ENCODE measurements at places on chromosomes 1 and 21.

- DNase-seq: no peak
These were observed 123.9 kb downstream of the RRAGC start for GRCh38 chr1:38735651-38736161.

DNA sequence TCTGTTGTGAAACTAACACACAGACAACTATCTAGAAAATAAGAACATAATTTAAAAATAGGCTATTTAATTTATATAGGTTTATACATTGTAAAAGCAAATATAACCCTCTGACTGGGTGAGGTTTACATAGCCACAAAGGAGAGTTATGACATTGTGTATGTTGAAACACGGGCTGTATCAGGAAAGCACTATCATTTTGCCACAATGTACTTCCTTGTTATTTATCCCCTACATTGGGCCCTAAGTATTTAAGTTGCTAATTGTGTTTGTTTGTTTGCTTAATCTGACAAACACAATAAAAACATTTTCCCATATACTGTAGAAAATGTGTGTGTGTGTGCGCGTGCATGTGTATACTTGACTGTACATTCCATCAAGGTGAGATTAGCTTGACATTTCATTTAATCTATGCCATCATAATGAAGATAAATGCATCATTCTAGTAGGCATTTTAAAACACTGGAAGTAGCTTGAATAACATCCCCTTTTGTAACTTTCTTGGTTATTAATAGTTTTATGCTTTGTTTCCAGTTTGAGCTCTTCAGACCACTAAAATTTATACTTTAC, 72.1 kb downstream of the RGS13 start:
- DNase-seq: no peak

DNA sequence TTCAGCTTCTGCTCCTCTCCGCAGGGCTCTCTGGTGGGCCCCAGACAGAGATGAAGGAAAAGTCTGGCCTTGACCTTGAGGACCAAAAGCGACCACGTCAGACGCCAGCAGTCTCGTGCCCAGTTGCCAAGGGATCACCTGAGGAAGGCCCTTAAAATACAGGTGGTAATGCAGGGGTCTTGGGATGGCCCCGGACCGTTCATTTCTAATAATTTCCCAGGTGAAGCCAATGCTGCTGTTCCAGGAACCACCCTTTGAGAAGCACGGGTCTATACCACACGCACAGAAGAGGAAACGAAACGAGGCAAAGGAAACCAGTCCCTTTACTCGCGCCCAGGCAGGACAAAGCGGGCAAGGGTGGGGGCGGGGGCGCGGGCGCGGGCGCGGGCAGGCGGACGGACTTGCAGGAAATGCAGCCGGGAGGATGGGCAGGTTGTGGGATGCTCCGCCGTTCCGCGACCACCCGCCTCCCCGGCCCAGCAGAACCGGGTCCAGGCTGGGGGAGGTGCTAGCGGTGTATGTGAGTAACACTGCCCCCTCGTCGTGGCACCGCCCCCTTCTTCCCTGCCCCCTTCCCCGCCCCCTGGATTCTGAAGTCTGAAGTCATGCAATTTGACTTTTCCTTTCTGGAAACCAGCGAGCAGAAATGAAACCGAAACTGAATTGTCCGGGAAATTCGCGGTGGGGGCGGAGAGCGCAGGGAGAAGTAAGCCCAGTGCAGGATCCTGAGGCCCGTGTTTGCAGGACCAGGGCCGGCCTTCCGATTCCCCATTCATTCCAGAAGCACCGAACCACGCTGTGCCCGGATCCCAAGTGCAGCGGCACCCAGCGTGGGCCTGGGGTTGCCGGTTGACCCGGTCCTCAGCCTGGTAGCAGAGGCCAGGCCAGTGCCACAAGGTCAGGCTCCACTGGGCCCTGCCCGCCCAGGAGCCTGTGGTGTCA, 5.8 kb upstream of the MX1 start:
- peak; percentile 86 for DNase-seq

- no peak for DNase-seq
These were observed 40.0 kb downstream of the CDCP2 start for GRCh38 chr1:54112705-54113368.

DNA sequence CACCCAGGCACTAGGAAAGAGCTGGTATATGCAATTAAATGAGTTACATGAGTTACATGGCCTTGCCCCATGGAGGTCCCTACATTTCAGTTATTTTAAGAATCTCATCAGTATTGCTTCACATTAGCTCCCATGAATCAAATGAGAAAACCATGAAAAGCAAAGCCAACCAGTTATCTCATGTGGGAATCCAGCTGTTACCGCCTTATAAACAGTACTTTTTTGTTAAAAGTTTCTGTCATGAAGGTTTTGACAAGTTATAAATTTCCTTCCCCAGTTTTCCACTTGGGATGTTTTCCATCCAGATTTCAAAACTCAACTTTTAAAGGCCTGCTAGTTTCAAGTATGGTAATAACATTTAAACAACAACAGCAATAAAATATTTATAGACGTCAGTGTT, 544.8 kb downstream of the NUF2 start:
- DNase-seq: no peak

DNA sequence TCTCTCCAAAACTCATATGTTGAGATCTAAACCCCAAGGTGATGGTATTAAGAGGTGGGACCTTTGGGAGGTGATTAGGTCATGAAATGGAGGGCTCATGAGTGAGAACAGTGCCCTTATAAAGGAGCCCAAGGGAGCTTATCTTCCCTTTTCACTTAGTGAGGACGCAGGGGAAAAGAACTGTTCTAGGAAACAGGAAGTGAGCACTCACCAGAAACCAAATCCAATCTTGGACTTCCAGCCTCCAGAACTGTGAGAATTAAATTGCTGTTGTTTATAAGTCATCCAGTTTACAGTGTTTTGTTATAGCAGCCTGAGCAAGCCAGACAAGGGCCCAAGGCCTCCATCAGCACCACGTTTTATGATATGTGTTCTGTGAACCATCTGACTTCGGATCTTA, 60.3 kb upstream of the LRRC8D start:
- peak; percentile 81 for DNase-seq

- no peak for DNase-seq
These were observed 409.9 kb downstream of the HLX start for GRCh38 chr1:221289103-221289502.

GRCh38 chr1:235027076-235027861, 101.4 kb downstream of the TOMM20 start:
- no peak for DNase-seq

GRCh38 chr1:11046625-11047365, at the start of gene MASP2:
TSS of gene MASP2 (minus strand) at chr1:11047239. CDS start at chr1:11047207, 32 bp downstream.
- no peak for DNase-seq

DNA sequence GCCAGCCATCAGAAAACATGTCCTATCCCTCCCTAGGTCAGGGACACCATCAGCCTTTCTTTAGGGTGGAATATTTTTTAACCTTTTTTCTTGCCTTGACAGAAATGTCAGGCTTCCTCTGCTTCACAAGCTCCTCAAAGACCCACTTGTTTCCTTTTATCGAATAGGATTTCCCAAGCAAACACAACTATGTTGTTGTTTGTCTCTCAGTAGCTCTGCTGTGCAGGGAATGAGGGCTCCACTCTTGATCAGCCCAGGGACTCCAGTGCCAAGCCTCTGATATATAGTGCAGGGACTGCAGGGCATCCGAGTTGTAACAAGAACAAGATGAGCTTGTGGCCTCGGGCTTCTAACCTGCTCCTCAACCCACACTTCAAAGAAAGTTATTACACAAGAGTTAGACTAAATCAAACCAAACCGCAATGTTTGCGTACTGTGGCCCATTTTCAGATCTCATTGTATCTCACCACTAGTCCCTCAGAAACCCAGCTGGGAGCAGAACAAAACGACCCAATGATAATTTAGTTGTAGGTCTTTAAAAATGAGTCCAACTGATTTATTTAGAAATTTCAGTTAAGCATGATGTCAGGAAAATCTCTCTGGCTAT, 108.1 kb downstream of the ATG4C start:
- no peak for DNase-seq

DNA sequence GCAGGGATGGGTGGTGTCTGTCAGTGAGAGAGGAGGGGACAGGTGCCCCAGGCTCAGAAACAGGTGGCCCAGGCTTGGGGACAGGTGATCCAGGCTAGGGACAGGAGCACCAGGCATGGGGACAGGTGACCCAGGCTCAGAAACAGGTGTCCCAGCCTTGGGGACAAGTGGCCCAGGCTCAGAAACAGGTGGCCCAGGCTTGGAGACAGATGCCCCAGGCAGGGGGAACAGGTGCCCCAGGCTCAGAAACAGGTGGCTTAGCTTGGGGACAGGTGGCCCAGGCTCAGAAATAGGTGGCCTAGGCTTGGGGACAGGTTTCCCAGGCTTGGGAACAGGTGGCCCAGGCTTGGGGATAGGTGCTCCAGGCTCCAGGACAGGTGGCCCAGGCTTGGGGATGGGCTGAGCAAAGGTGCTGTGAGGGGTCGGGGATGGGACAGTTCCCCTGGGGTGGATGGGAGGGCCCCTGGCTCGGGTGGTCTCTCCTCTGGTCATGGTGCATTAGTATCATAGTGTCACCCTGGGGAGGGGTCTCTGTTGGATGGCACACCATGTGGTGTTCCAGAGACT, 87.7 kb upstream of the C1orf174 start:
- no peak for DNase-seq

DNA sequence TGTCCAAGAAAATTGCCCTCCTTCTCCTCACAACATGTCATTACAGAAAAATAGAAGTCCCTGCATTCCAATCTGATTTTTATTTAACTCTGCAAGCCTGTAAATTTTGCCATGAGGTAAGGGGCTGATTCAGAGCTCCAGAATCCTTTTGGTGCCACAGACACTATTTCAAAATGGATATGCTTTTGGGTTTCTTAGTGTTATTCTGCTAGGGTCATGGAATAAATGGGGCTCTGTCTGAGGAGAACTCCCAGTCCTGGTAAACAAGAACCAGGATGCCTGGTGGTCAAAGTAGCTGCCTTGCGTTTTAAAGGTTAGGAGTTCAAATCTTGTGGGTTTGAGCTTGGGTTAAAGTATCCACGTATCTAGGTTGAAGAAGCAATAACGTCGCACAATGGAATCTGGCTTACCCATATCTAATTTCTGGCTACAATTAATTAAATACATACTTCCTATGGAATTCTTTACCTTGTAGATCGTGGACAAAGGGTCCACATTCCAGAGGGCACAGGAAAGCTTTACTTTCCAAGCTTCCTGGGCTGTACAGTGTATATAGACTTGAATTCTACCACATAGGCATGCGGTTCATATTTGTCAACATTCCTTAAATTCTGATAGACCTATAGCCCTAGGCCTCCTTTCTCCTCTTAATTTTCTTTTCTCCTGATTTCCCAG, 98.0 kb upstream of the CDC42BPA start:
- no peak for DNase-seq

DNA sequence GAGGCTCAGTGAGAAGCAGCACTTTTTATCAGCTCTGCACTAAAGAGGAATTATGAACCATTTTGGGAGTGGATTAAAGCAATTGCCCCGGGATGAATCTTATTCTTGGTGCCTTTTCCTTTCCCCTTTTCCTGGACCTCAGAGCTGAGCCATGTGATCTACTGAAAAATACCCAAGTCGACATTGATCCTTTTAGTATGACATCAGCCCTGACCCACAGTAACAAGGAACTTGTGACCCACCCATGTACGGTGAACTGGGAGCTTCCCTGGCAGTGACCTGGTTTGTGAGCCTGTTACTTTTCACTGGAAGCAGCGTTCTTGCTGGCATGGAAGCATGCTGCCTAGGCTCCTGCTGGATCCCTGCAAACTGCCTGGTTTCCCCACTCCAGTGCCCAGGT, 15.9 kb downstream of the AJAP1 start:
- DNase-seq: no peak

GRCh38 chr1:82387012-82387366, 586.3 kb downstream of the ADGRL2 start:
- no peak for DNase-seq

GRCh38 chr1:97163591-97164275, 442.1 kb downstream of the PTBP2 start:
- DNase-seq: no peak

DNA sequence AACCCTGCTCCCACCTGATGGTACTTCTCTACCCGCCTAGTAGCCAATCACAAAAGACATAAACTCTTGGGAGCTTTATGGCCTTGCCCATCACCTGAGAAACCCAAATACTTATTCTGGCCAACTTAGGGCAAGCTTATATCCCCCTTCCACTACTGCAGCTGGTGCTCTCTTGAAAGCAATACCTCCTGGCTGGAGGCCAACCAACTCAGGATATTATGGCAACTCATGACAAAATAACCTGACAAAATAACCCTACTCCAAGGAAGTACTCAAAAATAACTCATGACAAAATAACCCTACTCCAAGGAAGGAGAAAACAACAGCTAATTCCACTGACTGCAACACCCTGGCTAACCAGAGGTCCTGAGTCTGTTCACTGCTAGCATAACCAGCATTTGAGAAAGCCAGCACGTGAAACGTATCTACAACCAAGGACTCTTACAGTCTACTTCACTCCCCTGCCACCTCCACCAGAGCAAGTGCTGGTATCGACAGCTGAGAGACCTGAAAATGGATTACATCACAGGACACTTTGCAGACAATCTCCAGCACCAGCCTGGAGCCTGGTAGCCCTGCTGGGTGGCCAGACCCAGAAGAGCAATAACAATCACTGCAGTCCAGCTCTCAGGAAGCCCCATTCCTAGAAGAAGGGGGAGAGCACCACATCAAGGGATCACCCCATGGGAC, 179.9 kb downstream of the COL24A1 start:
- no peak for DNase-seq

DNA sequence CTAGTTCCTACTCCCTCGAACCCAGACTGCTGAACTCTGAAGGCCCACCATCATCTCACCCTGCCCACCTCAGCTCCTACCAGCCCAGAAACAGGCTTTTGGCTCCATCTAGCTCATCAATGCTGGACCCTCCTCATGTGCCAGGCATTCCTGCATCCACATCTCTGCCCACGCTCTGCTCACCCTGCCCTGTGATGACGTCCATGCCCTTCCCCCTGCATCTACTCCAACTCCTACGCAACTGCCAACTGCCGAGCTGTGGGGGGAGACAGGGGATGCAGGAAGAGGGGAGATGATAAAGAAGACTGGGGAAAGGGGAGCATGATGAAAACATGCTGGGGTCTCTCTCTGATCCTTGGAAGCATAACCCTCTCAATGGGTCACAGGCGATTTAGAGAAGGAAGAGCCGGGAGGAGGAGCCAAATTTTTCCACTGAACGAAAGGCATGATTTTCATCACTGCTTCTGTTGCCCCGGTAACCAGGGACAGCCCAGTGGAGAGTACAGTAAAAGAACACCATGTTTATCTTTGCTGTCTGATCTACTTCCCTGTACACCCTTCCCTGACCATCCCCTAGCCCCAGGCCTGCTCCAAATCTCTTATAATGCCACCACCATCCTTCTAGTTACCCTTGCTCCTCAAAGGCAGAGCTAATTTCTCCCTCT, 44.3 kb downstream of the CD34 start:
- DNase-seq: peak; percentile 60

- peak; percentile 91 for DNase-seq
These were observed 149.9 kb downstream of the MRPL39 start for GRCh38 chr21:25457411-25457810.
